Epithelial cell of proximal tubule (primary cell): ENCODE measurements at places on chromosomes 7 and 10. TPM values are rescaled to one million over a fixed set of nuclear protein-coding genes. Genes with fewer than 3 reads are reported as not detected.

GRCh38 chr10:5892007-5892406 is 2.0 kb downstream of the FBH1 start:
- no peak for DNase-seq

Gene LIPA
- 16.5 and 40.8 TPM in 2 replicates for total RNA-seq

GRCh38 chr10:96540240-96540639 is 26.5 kb upstream of the TLL2 start:
- DNase-seq, result no peak

- no peak for DNase-seq
Measured at GRCh38 chr7:1385809-1386622, 73.3 kb downstream of the MICALL2 start.

Gene DNAH11
- total RNA-seq, result 0.07 and 2.8 TPM in 2 replicates

GRCh38 chr10:113917636-113918035 is 63.2 kb downstream of the NHLRC2 start:
- no peak for DNase-seq

Gene ANKRD1
- total RNA-seq, result 72.2 and 127 TPM in 2 replicates

- DNase-seq, result no peak
Measured at GRCh38 chr7:144854839-144855424, 19.1 kb upstream of the TPK1 start.

- DNase-seq, result no peak
Measured at GRCh38 chr7:4549681-4550080, 132.4 kb upstream of the FOXK1 start.

DNA sequence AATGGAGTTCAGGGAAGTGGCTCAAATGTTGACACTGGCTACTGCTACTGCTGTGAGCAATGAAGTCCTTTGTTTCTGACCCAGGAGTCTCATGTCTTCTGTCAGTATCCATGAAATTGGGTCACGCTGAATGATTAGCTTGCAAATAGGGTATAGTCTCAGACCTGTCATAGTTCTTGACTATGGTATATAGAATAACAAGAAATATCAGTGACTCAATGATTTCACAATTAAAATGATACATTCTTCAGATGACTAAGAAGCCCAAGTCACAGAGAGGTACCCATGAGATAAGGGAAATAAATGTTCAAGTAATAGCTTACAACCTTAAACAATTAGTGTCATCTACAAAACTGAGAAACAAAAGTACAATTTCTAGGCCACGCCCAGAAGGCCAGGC is 89.3 kb downstream of the LYZL2 start:
- DNase-seq, result no peak

Gene VAX1
- not detected in 2 replicates for total RNA-seq

Gene MMP21
- 0.06 TPM in 1 of 2 replicates, not detected in the other for total RNA-seq

DNA sequence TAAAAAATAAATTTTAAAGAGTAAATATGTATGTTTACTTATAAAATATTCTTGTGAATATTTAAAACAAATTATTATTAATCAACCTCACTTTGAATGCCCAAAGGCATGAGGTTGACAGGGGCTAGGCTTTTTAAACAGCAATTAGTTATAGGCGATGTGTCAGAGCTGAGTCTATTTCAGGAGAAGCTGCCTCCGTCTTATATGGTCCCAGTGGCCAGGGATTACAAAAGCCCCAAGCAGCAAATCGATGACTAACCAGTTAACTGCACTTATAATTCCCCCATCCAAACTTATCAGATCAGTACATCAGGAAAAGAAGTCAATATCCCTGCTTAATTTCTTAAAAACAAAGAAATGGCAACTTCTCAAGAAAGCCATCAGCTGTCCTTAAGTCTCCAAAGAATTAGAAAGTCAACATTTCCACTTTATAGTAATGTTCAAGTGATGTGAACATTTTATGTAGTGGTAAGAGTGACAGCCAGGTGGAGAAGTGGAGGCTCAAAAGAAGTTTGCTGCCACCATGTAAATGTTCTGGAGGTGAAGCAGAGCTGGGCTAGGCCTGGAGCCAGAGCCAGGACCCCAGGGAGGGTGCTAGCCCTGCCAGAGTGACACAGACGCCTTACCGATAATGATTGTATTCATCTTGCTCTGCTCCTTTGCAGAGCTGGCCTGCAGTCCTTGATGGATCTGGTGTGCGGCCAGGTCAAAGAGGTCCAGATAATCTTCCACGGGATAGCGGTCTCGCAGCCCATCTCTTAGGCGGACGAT is 51.5 kb downstream of the CHST15 start:
- no peak for DNase-seq

Gene GIMAP4
- not detected in 2 replicates for total RNA-seq

GRCh38 chr10:27601503-27601902 is 97.4 kb downstream of the RAB18 start:
- no peak for DNase-seq

Gene GJD4
- not detected in 2 replicates for total RNA-seq

Gene OR2A1
- total RNA-seq, result 0.17 TPM in 1 of 2 replicates, not detected in the other

DNA sequence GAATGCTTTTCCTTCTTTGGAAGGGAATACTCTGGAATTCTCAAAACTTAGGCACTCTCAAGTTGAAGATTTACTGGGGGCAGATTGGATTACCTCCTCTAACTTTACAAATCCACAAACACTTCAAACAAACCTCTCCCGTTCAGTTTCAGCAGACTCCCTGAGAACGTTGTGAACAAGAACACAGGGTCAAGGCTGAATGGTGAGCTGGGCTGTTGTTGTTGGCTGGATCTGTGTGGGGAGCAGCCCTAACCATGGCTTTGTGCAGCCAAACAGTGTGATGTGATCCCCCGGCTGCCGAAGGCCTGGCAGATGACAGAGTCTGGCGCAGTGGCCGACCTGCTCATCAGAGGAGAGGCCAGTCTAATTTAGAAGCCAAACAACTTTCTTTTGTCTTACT is 93.1 kb downstream of the BMPER start:
- no peak for DNase-seq

- DNase-seq, result no peak
Measured at GRCh38 chr7:155741082-155741481, 71.2 kb downstream of the SHH start.

DNA sequence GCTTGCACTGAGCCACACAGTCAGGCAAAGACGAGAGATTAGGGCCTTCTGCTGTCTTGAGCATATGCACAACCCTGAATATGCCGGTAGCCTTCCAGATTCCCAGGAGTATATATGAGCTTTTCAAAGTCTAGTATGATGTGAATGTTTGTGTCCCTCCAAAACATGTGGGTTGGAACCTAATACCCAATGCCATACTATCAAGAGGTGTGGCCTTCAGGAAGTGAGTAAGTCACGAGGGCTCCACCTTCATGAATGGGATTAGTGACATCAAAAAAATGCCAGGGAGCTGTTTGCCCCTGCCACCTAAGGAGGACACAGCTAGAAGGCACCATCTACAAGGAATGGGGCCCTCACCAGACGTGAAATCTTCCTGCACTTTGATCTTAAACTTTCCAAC is 105.2 kb downstream of the CH25H start:
- DNase-seq, result no peak

- DNase-seq, result no peak
Measured at GRCh38 chr10:50636618-50637579, 13.1 kb upstream of the SGMS1 start.

Gene GIMAP1
- not detected in 2 replicates for total RNA-seq

DNA sequence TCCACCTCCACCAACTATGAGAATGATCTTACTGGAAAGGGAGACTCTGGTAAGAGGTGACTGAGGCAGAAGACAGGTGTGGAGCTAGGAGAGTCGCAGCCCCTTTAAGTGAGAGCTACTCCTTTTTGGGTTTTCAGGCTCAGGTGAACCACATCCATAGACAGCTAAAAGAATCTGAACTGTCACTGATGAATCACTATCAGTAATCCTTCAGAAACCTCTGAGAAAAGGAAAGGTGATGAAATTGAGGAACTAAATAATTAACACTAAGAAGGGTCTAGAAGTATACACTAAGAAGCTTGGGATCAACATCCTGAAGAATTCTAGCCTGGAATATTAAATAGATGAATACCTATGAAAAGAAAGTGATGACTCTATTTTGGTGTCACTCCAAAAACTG is 83.0 kb downstream of the SORBS1 start:
- DNase-seq, result no peak

Gene HHEX
- total RNA-seq, result 2.2 and 4.5 TPM in 2 replicates

Gene TLX1
- not detected in 2 replicates for total RNA-seq

DNA sequence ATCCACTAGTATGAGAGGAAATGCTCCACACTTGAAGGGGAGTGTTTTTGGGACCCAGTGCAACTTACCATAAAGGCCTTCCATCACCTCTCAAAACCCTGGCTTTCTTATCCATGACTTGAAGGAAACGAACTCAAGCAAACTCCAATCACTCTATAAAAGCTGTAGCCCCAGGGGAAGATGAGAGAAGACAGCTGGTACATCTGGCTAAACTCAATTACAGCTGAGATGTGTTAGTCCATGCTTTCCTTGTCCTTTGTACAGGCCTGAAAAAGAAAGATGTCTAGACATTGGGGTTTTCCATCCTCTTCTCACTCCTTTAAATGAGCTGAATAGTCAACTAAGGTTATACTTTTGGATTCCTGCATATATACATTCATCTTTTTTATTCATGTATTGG is 89.5 kb upstream of the ANKRD30A start:
- DNase-seq, result no peak

GRCh38 chr7:156764016-156764669 is 123.6 kb downstream of the RNF32 start:
- peak; percentile 18 for DNase-seq

- no peak for DNase-seq
Measured at GRCh38 chr10:86099542-86100334, 266.9 kb downstream of the GRID1 start.

DNA sequence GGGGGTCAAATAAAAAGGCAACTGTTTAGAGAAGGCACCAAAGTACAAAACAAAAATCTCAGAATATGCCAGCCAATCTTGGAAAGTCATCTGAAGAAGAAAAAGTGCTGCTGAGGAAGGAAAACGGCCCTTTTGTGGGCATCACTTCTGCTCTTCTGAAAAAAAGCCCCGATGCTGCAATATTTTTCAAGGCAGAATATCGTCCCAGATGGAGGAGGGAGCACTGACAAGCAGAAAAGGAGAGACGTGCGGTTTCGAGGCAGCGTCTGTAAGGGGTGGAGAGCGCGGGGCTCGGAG is 959 bp upstream of the ATRNL1 start:
- DNase-seq, result no peak

- no peak for DNase-seq
Measured at GRCh38 chr7:101567230-101567629, 61.9 kb downstream of the MYL10 start.

DNA sequence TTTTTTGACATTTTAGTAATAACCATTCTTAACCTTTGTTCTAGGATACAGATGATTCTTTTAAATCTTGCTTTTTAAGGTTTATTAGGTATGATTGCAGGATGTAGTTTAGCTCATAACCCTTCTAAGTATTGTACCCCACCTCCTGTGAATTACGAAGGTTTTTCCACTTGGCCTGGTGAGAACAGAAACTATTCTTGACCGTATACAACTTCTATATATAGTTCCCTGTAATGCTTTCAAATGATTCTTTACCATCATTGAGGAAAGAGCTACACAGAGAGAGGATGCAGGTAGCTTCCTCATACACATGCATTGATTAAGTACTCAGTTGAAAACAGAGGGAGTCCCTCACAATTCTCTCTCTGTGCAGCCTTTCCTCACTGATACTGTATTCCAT is 86.3 kb downstream of the PALS2 start:
- no peak for DNase-seq

Gene CYP2C19
- not detected in 2 replicates for total RNA-seq

GRCh38 chr7:25261545-25262140 is 33.4 kb upstream of the NPVF start:
- no peak for DNase-seq

- no peak for DNase-seq
Measured at GRCh38 chr10:70492786-70493659, 14.5 kb downstream of the PALD1 start.

- no peak for DNase-seq
Measured at GRCh38 chr10:74824184-74824899, 2.1 kb upstream of the KAT6B start.

Gene TAS2R38
- total RNA-seq, result not detected in 2 replicates

DNA sequence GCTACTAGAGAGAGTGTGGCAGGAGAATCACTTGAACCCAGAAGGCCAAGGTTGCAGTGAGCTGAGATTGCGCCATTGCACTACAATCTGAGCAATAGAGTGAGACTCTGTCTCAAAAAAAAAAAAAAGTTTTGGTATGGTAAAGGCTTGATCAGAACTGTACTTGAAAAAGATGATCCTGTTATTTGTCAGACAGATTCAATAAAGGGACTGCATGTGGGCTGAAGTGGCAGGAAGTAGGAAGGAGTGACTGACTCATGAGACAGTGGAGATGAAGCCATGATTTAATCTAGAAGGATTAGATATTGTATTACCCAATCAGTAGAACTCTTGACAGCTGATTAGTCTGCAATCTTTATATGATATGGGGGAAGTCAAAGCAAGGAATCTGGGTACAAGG is 2.7 kb upstream of the TMEM254 start:
- no peak for DNase-seq

Gene MRC1
- total RNA-seq, result not detected in 2 replicates

DNA sequence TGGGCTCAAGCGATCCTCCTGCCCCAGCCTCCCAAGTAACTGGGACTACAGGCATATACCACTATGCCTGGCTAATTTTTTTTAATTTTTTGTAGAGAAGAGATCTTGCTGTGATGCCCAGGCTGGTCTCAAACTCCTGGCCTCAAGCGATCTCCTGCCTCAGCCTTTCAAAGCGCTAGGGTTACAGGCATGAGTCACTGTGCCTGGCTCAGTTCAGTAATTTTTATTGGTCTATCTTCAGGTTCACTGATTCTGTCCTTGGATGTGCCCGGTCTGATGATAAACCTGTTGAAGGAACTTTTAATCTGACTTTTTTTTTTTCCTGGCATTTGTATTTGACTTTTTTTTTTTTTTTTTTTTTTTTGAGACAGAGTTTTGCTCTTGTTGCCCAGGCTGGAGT is 40.1 kb upstream of the STRIP2 start:
- peak; percentile 69 for DNase-seq

DNA sequence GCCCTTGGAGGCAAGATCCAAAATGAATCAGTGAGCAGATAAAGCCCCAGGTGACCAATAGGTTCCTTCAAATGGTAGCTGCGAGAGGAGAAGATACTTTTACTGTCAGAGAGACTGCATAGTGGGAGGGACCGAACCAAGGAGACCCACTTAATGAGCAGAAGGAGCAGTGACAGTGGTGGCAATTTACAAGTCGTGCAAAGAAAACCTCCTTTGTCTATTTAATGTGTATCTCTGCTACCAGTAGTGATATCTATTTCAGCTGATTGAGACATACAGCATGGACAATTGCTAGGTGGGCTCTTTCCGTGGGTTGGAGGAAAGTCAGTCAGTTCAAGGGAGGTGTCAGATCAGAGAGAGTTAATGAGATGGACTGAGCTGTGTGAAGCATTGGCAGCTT is 480.4 kb downstream of the GATA3 start:
- DNase-seq, result no peak

- no peak for DNase-seq
Measured at GRCh38 chr10:116613471-116613870, 7.3 kb upstream of the PNLIPRP2 start.
